ENCODE measurements at places on chromosomes 3 and 15.

GRCh38 chr3:43496740-43497375 lies 125.0 kb downstream of the ANO10 start:
- no peak for DNase-seq

- DNase-seq, result no peak
Measured at GRCh38 chr3:32432045-32432710, 40.5 kb downstream of the CMTM7 start.

GRCh38 chr3:26652164-26652563 lies 29.6 kb downstream of the LRRC3B start:
- DNase-seq, result peak; percentile 83

- DNase-seq, result no peak
Measured at GRCh38 chr15:70018646-70019600, 78.8 kb downstream of the TLE3 start.

DNA sequence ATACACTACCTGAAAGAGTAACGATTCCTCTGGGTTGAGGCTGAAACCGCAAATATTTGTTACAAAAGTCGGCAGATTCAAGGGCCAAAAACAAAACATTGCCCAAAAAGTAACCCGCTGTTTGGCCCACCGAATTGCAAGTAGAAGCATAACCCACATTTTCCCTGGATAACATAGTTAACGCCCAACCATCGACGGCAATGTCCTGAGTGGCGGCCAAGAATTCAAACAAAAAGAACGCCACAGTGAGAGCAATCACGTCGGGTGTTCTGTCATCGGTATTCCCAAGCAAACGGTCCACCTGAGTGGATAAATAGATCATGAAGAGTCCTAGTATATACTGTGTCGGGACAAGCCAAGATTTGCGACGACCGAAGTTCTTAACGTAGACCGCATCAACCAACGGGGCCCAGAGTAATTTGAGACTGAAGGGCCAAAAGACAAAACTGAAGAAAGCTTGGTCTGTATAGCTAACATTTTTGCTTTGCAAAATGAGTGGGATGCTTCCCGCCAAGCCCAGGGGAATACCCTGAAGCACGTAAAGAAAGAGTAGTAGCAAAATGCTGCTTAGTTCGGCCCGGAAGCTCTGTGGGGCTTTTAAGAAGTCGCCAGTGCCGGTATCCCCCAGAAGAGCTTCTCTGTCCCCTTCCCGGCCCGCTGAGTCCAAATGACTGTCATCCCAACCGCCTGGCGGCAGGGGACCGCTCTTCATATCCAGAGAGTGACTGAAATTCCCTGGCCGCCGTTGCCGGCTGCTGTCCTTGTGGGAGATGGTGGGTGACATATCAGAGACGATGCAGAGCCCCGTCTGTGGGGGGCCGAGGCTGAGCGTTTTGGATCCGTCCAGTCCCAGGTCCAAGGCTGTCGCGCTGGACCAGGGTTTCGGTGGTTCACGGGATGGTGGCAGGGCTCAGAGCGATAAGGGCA lies 750 bp downstream of the SLC33A1 start:
- peak; percentile 74 for DNase-seq

GRCh38 chr3:56303487-56303886 lies 164.8 kb downstream of the ERC2 start:
- DNase-seq, result peak; percentile 87

DNA sequence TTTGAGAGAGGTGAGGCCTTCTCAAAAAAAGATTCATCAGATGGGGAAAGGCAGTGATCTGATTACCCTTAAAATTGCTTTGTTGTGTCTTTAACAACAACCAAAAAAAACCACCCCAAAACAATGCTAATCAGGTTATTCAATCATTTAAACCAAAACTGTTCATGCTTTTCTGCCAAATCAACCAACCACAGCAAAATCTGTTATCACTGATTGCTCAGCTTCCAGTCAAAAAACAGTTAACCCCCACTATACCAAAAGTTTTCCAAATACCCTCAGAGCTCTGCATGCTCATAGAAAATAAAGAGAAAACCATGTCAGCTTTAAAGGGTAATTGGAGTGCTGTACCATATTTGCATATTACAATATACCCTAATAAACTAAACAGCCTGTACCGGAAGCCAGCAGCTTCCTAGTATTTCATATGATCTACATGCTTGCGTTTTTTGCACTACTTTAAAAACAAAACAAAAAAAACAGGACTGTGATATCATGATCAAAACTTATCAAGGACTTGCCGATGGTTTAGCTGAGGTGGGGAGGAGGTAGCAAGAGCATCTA lies 22.8 kb downstream of the SATB1 start:
- DNase-seq, result no peak

- DNase-seq, result no peak
Measured at GRCh38 chr3:128352326-128352725, 114.4 kb downstream of the DNAJB8 start.

- DNase-seq, result no peak
Measured at GRCh38 chr15:72785432-72785831, 1.9 kb upstream of the ADPGK start.

- DNase-seq, result no peak
Measured at GRCh38 chr15:26084771-26085170, 221.6 kb upstream of the ATP10A start.

DNA sequence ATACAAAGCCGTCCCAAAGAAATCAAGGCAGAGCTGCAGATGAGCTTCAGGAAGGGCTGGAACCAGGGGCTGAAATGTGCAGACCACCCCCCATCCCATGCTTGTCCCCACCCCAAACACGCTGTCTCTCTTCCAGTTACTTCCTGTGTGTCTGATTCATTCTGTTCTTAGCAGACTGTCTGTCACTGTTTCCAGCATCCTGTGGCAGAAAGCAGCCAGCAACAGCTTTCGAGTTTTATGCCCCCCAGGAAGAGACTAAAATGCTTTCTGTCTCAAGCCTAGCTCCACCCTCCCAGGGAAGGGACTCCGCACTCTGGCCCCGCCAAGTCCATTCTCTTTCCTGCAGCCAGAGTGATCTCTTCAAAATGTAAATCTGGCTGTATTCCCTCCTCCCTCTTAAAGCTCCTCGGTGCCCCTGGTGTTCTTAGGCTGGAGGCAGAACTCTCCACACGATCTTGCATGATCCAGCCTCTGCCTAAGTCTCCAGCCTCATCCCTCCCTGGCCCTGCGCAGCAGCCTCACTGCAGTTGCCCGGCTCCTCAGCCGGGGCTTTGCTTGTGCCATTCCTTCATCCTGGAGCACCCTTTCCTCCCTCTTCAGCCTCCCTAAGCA lies 41.5 kb downstream of the HRH1 start:
- DNase-seq, result peak; percentile 47

- DNase-seq, result no peak
Measured at GRCh38 chr15:89002281-89002761, 85.9 kb upstream of the ABHD2 start.

DNA sequence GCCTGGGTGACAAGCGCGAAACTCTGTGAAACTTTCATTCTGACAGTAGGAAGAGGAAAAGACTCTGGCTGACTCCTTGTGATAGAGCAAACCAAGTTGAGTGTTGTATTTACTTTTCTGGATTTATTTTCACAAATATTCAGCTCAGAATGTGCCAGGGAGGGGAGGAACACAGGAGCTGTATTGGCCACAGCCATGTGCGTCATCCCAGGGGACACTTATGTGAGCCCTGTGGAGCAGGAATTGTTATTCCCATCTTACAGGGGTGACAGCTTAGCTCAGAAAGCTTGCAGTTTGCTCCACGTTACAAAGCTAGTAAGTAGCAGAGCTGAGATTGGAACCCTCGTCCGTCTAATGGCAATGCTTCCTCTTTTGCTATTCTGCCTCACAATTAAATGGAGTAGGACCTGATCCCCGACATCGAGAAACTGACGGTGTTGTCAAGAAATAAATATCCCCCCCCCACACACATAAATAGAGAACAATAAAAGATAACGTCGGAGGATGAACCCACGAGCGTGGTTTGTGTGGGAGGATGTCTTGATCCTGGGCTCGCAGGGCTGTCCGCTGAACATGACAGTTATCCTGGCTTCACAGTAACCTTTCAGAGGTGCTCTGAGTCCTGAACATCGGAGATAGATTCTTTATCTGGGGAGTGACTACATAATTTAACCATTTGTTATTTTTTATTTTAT lies 151.6 kb upstream of the CTDSPL start:
- DNase-seq, result no peak

GRCh38 chr15:79463043-79463780 lies 31.1 kb downstream of the MINAR1 start:
- DNase-seq, result no peak

GRCh38 chr3:116445311-116445841 lies at the start of gene LSAMP:
TSS of gene LSAMP (minus strand) at chr3:116445487.
- DNase-seq, result peak; percentile 94

DNA sequence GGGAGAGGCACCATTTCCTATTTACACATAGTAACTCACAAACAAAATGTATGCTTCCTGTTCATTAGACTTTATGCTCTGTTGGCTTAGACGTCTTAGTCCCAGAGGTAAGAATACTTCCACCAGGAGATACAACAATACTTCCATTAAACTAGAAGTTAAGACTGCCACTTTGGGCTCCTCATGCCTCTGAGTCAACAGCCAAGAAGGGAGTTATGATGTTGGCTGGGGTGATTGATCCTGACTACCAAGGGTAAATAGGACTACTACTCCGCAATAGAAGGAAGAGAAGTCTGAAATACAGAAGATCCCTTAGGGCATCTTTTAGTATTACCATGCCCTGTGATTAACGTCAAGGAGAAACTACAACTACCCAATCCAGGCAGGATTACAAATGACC lies 43.5 kb upstream of the ABI3BP start:
- no peak for DNase-seq

All from neural progenitor cell (in vitro differentiated cells).